ENCODE measurements at places on chromosomes 12 and 14.
A peak's percentile ranks its signal among the peaks of the same experiment; 100 is the strongest.

- H3K27me3 ChIP-seq: no peaks in the 10 kb centered on the region
- H3K4me1 ChIP-seq: no peaks in the 10 kb centered on the region
- peak overlapping the region; percentile 83 for H3K27ac ChIP-seq
- peak overlapping the region; percentile 91 for H3K4me3 ChIP-seq
- H3K36me3 ChIP-seq: no peaks in the 10 kb centered on the region
These were observed 547 bp upstream of the PYGL start for GRCh38 chr14:50944647-50945413.

DNA sequence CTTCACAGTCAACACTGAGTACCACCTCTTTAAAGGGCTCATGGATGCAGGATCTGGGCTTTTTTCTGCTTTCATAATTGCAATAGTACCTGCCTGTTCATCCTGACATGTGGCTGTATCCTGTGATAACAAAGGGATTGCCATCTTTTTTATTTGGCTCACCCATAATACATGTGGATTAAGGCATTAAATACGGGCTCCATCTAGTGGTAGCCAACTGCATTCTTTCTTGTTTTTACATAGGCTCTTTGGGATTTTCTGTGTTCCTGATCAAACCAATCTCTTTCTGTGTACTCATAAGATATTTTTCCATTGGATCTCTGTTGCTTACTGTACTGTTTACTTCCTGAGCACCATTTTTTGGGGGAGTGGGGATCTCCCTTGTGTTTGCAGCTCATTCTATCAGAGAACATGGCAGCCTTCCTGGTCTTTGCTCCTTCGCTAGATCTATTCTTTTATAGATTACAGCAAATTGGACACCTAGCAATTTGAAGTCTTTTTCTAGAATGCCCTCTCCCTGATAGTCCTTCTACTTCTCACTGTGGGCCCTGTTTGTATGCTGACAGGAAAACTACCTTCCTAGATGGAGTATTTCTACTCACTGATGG, 723.4 kb upstream of the MDGA2 start:
- DNase-seq: no peak
- H3K27ac ChIP-seq: no peak overlapping the region
- no peaks in the 10 kb centered on the region for H3K36me3 ChIP-seq
- no peak overlapping the region for H3K4me3 ChIP-seq

DNA sequence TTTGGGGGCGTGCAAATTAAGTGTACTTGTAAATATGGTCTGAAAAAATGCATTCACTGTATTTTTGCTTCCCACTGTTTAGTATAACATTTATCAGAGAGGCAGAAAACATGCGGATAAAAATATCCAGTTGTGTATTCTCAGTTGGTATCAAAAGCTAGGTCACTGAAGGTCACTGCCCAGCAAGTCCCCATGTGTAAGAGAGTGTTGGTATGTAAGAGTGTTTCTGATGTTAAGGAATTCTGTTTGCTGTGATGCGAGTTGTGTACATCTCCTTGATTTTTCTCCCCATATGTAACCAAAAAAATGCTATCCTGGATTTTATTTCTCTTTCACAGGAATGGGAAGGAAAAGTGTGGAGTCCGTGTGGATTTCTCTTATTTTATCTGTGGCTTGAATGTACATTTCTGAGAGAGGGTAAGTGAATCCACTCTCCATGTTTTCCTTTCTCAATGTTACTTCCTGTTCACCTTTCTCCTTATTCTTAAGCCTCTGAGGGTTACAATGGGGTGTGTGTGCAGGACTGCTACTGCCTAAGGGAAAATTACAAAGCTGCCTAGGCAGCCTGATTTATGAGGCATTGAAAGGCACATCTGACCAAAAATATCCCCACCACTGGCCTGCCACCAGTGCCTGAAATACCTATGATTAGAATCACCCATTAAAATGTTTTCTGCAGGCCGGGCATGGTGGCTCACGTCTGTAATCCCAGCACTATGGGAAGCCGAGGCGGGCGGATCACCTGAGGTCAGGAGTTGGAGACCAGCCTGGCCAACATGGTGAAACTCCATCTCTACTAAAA, 97.9 kb upstream of the USP44 start:
- no peaks in the 10 kb centered on the region for H3K27me3 ChIP-seq
- no peak overlapping the region for H3K4me3 ChIP-seq
- no peaks in the 10 kb centered on the region for H3K36me3 ChIP-seq
- no peak for DNase-seq
- peaks cover 6% of the 10 kb centered on the region for H3K4me1 ChIP-seq
- H3K27ac ChIP-seq: peak overlapping the region; percentile 83

DNA sequence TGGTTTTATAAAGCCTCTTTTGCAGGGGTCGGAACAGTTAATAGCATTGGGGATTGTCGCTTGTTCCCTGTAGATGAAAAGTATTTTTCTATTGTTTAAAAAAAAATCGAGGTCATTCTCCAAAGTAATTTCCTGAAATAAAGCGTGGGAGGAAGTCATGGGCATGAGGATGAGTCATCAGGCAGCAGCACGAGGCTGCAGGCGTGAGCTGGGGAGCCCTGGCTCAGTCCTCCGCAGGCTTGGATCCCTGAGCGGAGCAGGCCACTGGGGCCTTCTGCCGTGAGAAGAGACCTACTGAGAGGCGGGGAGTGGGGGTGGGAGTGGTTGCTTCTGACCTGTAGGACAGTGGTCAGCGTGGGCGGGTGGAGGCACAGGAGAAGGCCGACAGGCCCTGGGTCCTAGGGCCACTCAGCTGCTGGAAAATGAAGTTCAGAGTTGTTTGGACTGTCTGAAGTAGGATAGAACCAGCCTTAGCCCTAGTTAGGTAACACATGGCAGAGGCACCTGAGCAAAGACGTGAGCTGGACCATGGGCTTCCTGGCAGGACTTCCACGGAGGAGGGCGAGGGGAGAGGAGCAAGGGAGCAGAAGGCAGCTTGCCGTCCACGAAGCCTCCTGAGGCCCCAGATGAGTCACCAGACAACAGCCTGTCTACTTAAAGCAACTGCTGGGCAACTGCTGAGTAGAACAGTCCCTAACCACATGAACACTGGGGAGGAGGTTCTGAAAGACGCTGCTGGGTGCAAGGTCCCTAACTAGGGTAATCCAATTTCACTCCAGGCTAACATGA, 21.1 kb upstream of the LGALS3 start:
- H3K4me3 ChIP-seq: no peak overlapping the region
- DNase-seq: peak; percentile 82
- peak overlapping the region; percentile 97 for H3K27ac ChIP-seq
- no peaks in the 10 kb centered on the region for H3K36me3 ChIP-seq
- no peaks in the 10 kb centered on the region for H3K27me3 ChIP-seq
- peaks cover 19% of the 10 kb centered on the region for H3K4me1 ChIP-seq

DNA sequence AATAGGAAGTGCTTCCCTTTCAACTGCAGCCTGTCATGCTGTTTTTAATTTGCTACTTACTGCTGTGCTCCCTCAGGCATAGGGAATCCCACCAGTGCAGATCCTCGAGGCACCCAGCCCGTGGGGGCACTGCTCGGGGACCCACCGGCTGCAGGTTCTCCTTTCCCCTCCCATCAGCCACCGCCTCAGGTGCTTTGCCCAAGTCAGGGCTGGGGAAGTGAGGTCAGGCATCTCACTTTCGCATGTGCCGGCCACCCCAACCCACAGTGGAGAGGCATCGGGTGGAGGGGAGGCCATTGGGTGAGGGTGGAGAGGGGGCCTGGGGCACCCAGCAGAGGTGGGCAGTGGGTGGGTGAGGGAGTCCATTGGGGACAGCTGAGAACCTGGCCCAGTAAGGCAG, 41.9 kb upstream of the MAX start:
- DNase-seq: no peak
- H3K27ac ChIP-seq: no peak overlapping the region
- H3K36me3 ChIP-seq: no peaks in the 10 kb centered on the region
- H3K4me1 ChIP-seq: no peaks in the 10 kb centered on the region
- no peaks in the 10 kb centered on the region for H3K27me3 ChIP-seq

DNA sequence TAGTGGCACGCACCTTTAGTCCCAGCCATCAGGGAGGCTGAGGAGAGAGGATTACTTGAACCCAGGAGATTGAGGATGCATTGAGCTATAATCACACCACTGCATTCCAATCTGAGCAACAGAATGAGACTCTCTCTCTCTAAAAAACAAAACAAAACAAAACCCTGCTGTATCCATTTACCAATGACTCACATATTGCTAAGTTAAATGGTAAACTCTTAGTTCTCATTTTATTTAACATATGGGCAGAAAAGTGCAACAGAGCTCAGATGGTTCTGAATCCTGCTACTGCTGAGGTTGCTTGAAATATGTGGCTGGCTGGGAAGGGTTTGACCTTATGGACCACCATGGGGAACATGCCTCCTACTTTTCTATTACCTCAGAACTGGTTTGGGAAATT, 33.7 kb upstream of the CCNT1 start:
- H3K4me3 ChIP-seq: no peak overlapping the region
- H3K36me3 ChIP-seq: no peaks in the 10 kb centered on the region
- no peaks in the 10 kb centered on the region for H3K27me3 ChIP-seq
- DNase-seq: no peak

GRCh38 chr12:120394483-120395367, 25.8 kb upstream of the MSI1 start:
- no peaks in the 10 kb centered on the region for H3K4me1 ChIP-seq
- peaks cover 4% of the 10 kb centered on the region for H3K27me3 ChIP-seq
- peak; percentile 89 for DNase-seq
- no peaks in the 10 kb centered on the region for H3K36me3 ChIP-seq
- peak overlapping the region; percentile 39 for H3K4me3 ChIP-seq

DNA sequence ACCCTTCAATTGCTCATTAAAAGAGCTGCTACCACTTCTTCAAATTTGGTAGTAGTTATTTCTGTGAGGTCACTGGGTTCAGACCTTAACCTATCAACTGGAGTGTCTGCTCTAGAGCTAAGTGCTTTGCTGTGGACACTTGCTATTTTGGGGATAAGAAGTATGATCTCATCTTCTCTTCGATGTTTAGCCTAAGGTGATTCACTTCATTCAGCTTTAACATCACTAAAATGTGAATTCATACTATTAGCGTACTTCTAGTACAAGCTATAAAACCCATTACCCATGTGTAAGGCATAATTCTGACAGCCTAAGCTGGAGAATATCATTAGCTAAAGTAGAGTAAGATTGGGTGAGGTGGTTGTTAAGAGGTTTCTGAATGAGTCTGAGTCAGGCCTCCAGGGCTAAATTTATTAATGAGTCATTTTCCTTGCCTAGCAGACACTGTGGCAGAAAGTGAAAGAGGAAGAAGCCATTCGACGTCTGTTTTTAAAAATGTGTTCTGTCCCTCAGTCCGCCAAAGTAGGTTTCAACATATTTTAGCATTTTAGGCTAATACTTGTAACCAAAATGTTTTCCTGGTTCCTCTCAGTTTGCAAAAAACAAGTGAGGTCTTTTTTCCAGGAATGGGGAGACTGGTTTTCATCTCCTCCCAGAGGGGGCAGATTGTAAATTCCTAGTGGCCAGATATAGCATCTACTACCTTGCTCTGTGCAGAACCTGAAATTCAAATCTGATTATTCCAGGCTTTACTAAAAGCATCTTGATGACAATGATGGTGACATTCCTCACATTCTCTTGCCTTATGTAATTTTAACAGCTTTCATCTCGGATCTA, 103.6 kb downstream of the SSPN start:
- peak overlapping the region; percentile 84 for H3K27ac ChIP-seq
- H3K27me3 ChIP-seq: no peaks in the 10 kb centered on the region
- no peak for DNase-seq
- peak overlapping the region; percentile 17 for H3K4me3 ChIP-seq

GRCh38 chr12:104223712-104224111, 8.1 kb downstream of the TXNRD1 start:
- DNase-seq: no peak
- H3K27me3 ChIP-seq: no peaks in the 10 kb centered on the region
- H3K4me3 ChIP-seq: no peak overlapping the region
- no peak overlapping the region for H3K27ac ChIP-seq
- H3K4me1 ChIP-seq: peaks cover 6% of the 10 kb centered on the region

Data from breast epithelium (tissue), 4 donors.